Stimulated activated CD8-positive, alpha-beta memory T cell treated with anti-CD3 and anti-CD28 coated beads, Interleukin-7, amount 100 ng/mL, for 48 hours (primary cell): ENCODE measurements at places on chromosomes 5 and 9.

- DNase-seq = no peak
Measured at GRCh38 chr5:178730940-178731265, 444 bp upstream of the ZNF354A start.

DNA sequence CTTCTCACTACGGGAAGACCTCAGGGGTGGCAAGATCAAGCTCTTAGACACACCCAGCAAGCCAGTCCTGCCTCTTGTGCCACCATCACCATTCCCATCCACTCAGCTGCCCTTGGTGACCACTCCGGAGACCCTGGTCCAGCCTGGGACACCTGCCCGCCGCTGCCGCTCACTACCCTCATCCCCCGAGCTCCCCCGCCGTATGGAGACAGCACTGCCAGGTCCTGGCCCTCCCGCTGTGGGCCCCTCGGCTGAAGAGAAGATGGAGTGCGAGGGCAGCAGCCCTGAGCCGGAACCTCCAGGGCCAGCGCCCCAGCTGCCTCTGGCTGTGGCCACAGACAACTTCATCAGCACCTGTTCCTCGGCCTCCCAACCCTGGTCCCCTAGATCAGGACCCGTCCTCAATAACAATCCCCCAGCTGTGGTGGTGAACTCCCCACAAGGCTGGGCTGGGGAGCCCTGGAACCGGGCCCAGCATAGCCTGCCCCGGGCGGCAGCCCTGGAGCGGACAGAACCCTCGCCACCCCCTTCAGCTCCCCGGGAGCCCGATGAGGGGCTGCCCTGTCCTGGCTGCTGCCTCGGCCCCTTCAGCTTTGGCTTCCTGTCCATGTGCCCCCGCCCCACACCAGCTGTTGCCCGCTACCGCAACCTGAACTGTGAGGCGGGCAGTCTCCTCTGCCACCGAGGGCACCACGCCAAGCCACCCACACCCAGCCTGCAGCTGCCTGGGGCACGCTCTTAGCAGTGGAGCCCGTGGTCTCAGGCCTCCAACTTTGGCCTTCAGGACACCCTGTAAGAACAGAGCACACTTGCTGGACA, 4.1 kb downstream of the TESK1 start:
- no peak for DNase-seq

GRCh38 chr5:6905883-6906282, 192.7 kb downstream of the TENT4A start:
- no peak for DNase-seq

GRCh38 chr9:9054354-9054992, 1254.9 kb upstream of the DMAC1 start:
- DNase-seq = no peak

- DNase-seq = no peak
Measured at GRCh38 chr5:7250611-7251010, 145.3 kb upstream of the ADCY2 start.

- no peak for DNase-seq
Measured at GRCh38 chr5:176690911-176691310, 43.6 kb downstream of the TSPAN17 start.

DNA sequence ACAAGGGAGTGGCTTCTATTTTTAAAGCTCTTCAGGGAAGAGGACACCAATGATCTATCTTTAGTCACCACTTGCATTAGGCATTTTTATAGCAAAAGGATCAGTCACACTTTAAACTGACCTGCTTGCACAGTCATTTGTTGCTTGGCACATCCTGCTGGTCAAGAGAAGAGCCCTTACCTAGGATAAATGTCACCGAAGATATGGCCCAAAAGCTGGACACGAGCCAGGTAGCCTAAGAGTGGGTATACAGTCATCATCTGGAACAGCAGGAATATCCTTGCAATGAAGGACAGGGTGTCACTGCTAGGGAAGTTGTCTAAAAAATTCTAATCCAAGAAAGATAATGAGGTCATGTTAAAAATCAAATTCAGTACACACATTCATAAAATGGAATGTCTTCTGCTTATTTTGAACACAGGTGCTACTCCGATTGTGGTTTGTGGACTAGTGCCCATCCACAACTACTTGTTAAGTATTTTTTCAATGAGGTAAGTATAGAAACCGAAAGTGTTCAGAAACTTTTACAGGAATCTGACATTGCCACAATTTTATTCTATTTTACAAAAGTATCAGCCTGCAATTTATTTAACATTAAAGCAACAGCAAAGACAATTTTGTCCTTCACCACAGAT, 78.4 kb downstream of the SLC38A9 start:
- no peak for DNase-seq

GRCh38 chr5:14505310-14506139, 76.1 kb upstream of the OTULINL start:
- DNase-seq = no peak

GRCh38 chr9:122125509-122126330, 32.6 kb upstream of the TTLL11 start:
- DNase-seq = no peak

DNA sequence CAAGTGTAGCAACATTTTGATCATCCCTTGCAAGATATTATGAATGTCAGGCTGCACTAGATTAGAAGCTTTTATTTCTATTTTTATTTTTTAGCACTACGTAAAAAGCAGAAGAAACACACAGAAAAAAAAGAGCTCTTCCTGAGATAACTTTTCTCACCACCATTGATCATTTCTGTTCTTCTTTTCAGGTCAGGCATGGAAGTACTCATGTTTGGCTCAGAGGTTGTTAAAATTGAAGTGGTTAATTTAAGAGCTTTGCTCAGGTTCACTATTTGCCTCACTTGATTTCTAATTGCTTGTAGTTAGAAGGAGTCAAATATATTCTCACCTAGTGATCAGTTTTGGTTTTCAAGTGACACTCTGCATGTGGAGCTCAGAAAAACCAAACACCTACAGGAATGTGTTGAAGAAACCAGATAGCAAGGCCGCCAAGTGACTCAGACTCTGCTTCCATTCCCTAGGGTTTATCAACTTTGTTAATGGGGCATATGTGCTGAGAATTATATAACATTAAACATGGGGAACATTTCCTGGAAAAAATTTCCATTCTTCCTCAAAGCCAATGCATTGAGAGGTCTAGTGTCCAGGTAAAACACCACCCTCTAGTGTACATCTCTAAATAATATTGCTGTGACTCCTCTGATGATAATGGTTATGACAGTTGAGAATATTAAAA, 679.8 kb downstream of the CETN3 start:
- no peak for DNase-seq
